Psoas muscle (tissue), 8 donors: ENCODE measurements at places on chromosomes 2 and 18. TPM values are rescaled to one million over a fixed set of nuclear protein-coding genes. Genes with fewer than 3 reads are reported as not detected.

- DNase-seq: no peak
Observed at GRCh38 chr2:133773854-133774653, 205.8 kb upstream of the NCKAP5 start.

DNA sequence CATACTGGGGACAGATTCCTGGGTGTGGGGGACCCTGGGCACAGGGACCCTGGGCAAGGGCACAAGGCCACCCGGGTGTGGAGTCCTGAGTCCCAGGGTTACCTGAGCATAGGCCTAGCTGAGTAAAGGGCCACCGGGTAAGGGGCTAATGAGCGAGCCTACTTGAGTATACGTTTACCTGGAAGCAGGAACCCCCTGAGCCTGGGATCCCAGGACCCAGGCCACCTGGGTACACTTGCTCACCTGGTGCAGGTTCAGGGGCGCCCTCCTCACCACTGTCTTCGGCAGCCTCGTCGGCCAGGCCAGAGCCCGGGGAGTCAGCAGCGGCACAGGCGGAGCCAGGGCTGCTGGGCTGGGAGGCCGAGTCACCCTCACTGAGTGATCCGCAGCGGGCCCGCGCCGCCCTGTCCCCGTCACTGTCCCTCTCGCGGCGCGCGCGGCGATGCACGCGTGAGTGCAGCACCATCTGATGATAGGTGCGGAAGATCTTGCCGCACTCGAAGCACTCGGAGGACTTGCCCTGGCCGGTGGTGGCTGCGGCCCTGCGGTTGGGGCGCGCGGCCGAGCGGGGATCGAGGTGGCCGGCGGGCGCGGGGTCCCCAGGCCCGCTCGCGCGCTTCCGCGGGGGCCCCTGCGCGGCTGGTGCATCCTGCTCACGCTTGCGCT is 53.9 kb downstream of the ZNF516 start:
- DNase-seq: no peak

GRCh38 chr2:207772081-207772843 is 2.6 kb upstream of the FZD5 start:
- peak; percentile 65 for DNase-seq

- peak; percentile 58 for DNase-seq
Observed at GRCh38 chr2:218021536-218022071, 18.8 kb upstream of the TNS1 start.

EIF2B4 gene
- total RNA-seq: 53.6 TPM

GRCh38 chr18:34901299-34901698 is 139.9 kb upstream of the MAPRE2 start:
- no peak for DNase-seq

INHBB gene
- total RNA-seq: 5.8 TPM

DNA sequence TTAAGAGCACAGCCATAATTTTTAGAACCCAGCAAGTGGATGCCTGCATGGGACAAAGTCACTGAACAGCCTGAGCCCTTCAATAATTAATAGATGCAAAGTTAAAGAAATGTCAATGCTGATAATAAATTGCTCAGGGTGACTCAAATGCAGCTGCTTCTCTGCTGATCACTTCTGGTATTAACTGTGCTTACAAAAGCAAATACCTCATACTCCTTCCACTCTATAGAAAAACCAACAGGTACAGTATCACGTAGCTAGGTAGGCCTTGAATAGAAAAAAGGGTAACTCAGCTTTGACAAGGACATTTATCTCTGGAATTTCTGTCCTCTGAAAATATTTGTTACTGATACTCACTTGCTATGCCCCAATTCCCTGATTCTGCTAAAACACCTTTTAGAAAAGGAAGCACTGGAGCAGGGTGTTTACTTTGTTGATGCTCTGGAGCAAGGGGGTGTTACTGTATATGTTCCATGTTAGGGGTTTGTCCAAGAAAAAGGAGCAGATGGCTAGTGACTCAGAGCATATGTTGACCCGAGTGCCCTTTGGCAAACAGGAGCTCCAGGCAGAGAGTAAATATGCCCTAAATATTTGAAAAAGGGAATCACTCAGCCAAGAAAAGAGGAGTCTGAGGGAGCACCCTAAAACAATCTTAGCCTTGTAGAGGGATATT is 59.1 kb upstream of the RTN4 start:
- DNase-seq: no peak

DNA sequence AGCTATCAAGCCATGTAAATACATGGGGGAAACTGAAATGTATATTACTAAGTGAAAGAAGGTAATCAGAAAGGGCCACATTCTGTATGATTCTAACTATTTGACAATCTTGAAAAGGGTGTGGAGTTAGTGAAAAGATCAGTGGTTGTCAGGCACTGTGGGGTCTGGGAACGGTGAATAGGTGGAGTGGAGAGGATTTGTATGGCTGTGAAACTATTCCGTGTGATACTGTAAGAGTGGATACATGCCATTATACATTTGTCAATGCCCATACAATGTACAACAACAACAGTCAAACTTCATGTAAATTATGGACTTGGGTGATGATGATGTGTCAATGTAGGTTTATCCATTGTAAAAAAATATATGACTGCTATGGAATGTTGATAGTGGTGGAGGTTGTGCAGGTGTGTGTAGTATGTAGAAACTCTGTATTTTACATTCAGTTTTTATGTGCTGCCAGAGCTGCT is 1116.2 kb downstream of the SUCLG1 start:
- no peak for DNase-seq

DNA sequence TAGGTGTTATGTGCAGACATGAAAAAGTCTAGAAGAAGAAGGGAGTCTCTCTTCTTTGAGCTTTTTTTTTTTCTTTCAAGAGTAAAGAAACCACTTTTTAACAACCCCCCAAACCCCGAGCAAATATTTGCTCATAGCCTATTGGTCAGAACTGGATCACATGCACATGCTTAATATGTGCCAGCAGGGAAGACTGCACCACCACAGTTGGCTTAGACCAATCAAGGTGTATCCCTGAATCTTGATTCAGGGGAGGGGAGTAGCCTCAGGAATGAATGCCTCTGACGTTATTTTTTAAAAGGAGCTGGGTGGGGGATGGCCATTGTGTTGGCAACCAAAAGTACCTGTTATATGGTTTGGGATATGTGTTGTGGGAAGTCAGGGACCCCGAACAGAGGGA is 171.4 kb upstream of the NABP1 start:
- no peak for DNase-seq

GRCh38 chr2:88500691-88501090 is 48.2 kb upstream of the FOXI3 start:
- DNase-seq: no peak

DNA sequence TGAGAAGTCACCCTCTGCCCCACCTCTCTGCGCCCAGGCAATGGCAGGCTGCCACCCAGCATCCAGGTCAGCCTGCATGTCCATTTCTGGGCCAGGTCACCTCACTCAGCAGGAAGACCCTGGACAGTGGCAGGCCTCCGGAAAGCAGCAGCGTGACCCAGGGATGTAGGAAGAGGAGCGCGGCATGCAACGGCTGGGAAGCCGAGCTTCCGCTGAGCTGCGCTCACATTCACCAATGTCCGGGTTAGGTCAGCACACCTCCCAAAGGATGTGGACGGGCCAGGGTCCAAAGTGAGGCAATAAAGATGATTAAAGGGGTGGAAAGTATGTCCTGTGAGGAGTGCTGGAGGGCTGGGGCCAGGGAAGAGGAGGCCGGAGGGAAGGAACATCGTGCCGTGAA is 174.5 kb downstream of the CTIF start:
- DNase-seq: peak; percentile 79

GRCh38 chr2:70133491-70134322 is 46.4 kb downstream of the PCBP1 start:
- DNase-seq: no peak

DNA sequence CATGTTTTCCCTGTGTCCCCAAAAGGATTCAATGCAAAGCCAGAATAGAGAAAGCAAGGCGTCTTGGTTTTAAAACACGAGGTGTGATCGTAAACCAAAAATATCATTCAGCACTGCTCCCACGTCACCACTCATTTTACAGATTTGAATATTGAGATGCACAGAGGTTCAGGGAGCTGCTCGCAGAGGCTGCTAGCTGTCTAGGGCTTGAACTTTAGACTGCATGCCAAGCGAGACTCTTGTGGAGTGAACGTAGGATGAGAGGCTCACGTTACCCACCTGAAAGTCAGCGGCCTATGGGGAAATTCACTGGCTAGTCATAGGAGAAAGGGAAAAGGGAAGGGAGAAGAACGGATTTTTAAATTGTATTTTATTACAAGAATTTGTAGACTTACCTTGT is 130.1 kb downstream of the MBP start:
- DNase-seq: no peak

GRCh38 chr2:114542695-114543094 is 100.3 kb downstream of the DPP10 start:
- DNase-seq: no peak

- no peak for DNase-seq
Observed at GRCh38 chr2:43214253-43214652, 12.2 kb downstream of the ZFP36L2 start.

- no peak for DNase-seq
Observed at GRCh38 chr2:133080822-133081221, 410.8 kb upstream of the LYPD1 start.

- DNase-seq: no peak
Observed at GRCh38 chr2:46793423-46794416, 121.9 kb downstream of the MCFD2 start.

DNA sequence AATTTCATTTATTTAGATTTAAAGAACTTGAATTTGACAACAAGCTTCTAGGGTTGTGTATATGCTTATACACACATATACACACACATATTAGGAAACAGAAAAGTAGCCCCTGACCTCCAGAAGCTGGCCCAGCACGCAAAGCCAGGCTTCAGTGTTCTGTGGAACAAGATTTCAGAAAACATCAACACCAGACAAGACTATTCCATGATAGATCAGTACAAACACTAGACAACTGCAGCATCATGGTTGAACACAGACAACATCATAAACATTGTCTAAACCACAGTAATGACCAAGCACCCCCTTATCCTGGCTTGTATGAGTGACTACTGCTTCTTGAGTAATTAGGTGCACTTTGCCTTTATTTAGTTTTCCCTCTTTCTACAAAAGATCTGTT is 457.6 kb downstream of the TMEM182 start:
- no peak for DNase-seq

SEPTIN10 gene
- total RNA-seq: 38.4 TPM

NOTO gene
- not detected for total RNA-seq

DNA sequence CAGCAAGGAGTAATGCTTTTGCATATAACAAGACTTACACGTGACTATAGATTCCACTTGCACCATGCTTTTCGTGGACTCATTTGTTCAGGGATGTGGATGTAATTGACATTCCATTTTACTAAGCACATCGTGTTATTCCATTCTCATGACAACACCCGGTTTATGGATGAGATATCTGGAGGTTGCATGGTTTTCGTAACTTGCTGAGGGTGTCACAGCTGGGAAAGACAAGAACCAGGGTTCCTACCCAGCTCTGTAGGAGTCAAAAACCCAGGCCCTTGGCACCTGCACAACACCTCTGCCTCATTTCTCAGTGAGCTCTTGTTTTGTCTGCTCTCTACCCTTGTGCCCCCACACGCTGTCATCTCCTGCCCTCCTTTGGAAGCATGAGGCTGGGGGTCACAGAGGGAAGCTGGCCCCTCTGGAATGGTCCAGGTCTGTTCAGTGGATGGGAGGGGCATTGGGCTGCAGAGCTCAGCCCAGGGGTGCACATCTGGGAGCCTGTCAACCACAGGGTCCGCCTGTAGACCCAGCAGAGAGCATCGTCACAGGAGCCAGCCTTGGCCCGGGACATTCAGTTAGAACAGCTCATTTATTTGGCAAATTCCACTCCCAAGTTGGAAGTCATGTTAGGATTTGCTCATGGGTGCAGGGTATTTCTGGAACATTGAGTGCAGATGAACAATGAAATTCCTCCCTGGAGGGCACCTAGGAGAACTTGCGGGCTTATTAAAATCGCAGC is 120.1 kb upstream of the TWIST2 start:
- DNase-seq: peak; percentile 69

ANKRD30B gene
- not detected for total RNA-seq

- no peak for DNase-seq
Observed at GRCh38 chr2:106201661-106202060, 7.6 kb upstream of the UXS1 start.

DNA sequence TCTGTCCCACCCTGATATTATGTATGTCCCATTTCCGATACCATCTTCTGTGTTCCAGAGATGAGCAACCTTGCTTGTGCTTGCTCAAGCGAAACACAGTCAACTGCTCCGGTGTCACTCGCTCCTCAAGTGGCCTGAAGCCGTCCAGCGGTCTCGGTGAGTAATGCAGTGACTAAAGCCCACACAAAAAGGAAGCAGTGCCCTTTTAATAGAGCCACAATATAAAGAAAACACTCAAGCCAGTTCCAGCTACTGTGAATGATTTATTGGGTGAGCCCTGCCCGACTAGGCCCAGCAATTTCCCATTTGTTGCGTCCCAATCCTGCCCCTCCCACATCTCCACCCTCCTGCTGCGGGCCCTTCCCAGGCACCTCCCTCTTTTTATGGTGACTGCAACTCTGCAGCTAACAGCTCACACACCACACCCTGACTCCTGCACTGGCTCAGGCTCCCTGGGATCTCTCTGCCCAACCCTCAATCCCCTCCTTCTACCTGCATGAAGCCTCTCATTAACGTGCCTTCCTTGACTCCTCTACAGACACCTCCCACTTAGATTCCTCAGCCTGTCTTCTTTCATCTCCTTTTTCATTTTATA is 44.2 kb upstream of the DSC1 start:
- peak; percentile 24 for DNase-seq

DNA sequence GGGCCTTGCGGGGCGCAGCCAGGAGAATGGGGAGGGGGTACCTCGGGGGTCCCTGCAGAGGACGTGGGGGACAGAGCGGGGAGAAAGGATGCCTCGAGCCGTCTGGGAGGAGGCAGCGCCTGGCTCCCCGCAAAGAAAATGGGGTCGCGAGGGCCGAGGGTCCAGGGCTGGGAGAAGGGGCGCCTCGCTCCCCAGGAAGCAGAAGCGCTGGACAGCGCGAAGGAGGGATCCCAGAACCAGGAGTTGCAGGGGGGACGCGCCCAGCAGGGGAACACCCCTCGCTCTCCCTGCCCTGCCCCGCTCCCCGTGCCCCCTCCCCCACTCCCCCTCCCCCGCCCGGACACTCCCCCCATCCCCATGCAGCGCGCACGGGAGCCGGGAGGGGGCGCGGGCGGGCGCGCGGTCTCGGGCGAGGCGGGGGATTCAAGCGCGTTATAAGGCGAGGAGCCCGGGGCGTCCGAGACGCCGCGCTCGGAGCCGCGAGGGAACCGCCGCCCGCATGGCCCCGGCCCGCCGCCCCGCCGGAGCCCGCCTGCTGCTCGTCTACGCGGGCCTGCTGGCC is at the start of gene ERFE:
Gene ERFE, plus strand, starts transcription at position 462 of the 562 bp plus-strand sequence. Its CDS starts 38 bp downstream, at position 500.
- DNase-seq: peak; percentile 77

- DNase-seq: no peak
Observed at GRCh38 chr2:86201671-86202335, 2.5 kb downstream of the MRPL35 start.

G6PC2 gene
- not detected for total RNA-seq

LAMA1 gene
- 0.38 TPM for total RNA-seq

FLACC1 gene
- 4.3 TPM for total RNA-seq

DNA sequence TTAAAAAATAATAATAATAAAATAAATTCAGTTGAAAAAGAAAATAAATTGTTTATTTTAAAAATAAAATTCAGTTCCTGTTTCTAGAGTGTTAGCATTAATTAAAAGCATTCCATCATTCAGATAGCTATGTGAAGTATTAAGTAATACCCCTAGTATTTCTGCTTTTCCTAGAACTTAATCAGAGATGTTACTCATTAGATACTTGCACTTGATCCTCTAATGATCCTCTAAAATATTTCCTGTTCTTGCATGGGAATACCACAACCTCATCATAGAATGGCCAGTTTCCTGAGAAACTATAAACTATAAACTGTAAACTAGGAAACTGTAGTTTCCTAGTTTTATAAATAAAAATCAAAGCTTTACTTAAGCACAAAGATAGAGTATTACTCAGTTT is 11.1 kb upstream of the CNNM3 start:
- no peak for DNase-seq

GRCh38 chr18:8288472-8289195 is 320.6 kb upstream of the RAB12 start:
- no peak for DNase-seq
